Peyer's patch (tissue), 4 donors: ENCODE measurements at places on chromosomes 16 and 17. TPM values are rescaled to one million over a fixed set of nuclear protein-coding genes. Genes with fewer than 3 reads are reported as not detected.
A peak's percentile ranks its signal among the peaks of the same experiment; 100 is the strongest.

The HASPIN gene
- total RNA-seq, result not detected

DNA sequence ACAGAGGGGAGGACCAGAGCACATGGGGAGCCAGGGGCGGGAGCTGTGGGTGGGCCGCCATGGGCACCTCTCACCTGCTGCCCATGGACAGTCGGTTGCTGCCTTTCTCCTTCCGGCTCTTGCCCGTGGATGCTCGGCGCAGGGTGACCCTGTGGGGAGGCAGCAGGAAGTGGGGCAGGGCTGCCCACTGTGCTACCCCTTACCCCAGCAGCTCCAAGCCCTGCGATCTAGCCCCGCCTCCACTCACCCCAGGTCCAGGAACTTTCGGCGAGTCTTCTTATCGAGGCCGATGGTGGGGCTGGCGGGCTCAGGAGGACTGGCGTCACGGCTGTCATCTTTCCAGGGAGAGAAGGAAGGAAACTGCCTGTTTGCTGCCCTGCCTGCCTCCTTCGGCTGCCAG, 14.2 kb downstream of the SAMD14 start:
- H3K36me3 ChIP-seq, result peaks cover 5% of the 10 kb centered on the region
- peaks cover 9% of the 10 kb centered on the region for H3K4me1 ChIP-seq
- DNase-seq, result no peak
- H3K4me3 ChIP-seq, result no peak overlapping the region
- H3K27ac ChIP-seq, result no peak overlapping the region
- no peaks in the 10 kb centered on the region for H3K27me3 ChIP-seq

GRCh38 chr17:21377705-21378396, 1.7 kb downstream of the KCNJ12 start:
- H3K4me1 ChIP-seq, result peaks cover 11% of the 10 kb centered on the region
- DNase-seq, result no peak
- no peak overlapping the region for H3K27ac ChIP-seq
- H3K27me3 ChIP-seq, result peaks cover 21% of the 10 kb centered on the region
- peak overlapping the region; percentile 12 for H3K4me3 ChIP-seq
- H3K36me3 ChIP-seq, result no peaks in the 10 kb centered on the region

- H3K27me3 ChIP-seq, result no peaks in the 10 kb centered on the region
- no peak overlapping the region for H3K27ac ChIP-seq
- no peak for DNase-seq
These were observed 113.9 kb upstream of the ADAMTS18 start for GRCh38 chr16:77548766-77549165.

The MFAP4 gene
- 70.8 TPM for total RNA-seq

GRCh38 chr17:66138120-66138519, 53.8 kb downstream of the CEP112 start:
- no peak overlapping the region for H3K27ac ChIP-seq
- no peak for DNase-seq
- no peaks in the 10 kb centered on the region for H3K27me3 ChIP-seq
- H3K4me3 ChIP-seq, result no peak overlapping the region
- H3K4me1 ChIP-seq, result no peaks in the 10 kb centered on the region

The KRT15 gene
- 28.9 TPM for total RNA-seq

The HS3ST6 gene
- total RNA-seq, result not detected

- DNase-seq, result no peak
- H3K4me1 ChIP-seq, result no peaks in the 10 kb centered on the region
- no peaks in the 10 kb centered on the region for H3K27me3 ChIP-seq
- no peaks in the 10 kb centered on the region for H3K36me3 ChIP-seq
- no peak overlapping the region for H3K4me3 ChIP-seq
These were observed 15.4 kb upstream of the SEZ6 start for GRCh38 chr17:29021226-29021625.

The BMERB1 gene
- total RNA-seq, result 15.4 TPM

The CCDC200 gene
- total RNA-seq, result 1.5 TPM

DNA sequence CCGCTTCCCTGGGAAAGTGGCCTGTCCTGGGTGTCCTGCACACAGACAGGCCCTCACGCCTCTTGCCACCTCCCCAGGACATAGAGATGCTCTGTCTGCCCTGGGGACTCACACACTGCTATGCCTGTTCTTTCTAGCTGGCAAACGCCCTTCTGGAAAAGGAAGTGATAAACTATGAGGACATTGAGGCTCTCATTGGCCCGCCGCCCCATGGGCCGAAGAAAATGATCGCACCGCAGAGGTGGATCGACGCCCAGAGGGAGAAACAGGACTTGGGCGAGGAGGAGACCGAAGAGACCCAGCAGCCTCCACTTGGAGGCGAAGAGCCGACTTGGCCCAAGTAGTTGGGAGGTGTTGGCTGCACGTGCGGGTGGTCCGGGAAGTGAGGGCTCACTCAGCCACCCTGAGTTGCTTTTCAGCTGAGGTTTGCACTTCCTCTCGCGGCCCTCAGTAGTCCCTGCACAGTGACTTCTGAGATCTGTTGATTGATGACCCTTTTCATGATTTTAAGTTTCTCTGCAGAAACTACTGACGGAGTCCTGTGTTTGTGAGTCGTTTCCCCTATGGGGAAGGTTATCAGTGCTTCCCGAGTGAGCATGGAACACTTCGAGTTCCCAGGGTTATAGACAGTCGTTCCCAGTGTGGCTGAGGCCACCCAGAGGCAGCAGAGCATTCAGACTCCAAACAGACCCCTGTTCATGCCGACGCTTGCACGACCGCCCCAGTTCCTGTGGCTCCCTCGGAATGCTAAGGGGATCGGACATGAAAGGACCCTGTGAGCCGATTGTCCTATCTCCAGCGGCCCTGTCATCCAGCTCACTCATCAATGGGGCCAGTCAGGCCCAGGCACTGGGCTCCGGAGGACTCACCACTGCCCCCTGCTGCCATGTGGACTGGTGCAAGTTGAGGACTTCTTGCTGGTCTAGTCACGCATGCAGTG, 3.5 kb upstream of the RPL13 start:
- no peaks in the 10 kb centered on the region for H3K27me3 ChIP-seq
- peak; percentile 91 for DNase-seq
- no peak overlapping the region for H3K4me3 ChIP-seq
- peaks cover 11% of the 10 kb centered on the region for H3K4me1 ChIP-seq
- no peaks in the 10 kb centered on the region for H3K36me3 ChIP-seq

The ZNF668 gene
- 17.2 TPM for total RNA-seq

The DHRS7C gene
- total RNA-seq, result not detected

The WFDC1 gene
- total RNA-seq, result 14.7 TPM

GRCh38 chr16:86067516-86067915, 168.6 kb downstream of the IRF8 start:
- no peaks in the 10 kb centered on the region for H3K36me3 ChIP-seq
- DNase-seq, result no peak
- peaks cover 1% of the 10 kb centered on the region for H3K4me1 ChIP-seq
- no peak overlapping the region for H3K4me3 ChIP-seq

GRCh38 chr17:35254107-35254773, 11.4 kb downstream of the SLFN5 start:
- no peak overlapping the region for H3K4me3 ChIP-seq
- no peaks in the 10 kb centered on the region for H3K36me3 ChIP-seq
- H3K27ac ChIP-seq, result peak overlapping the region; percentile 47
- no peaks in the 10 kb centered on the region for H3K27me3 ChIP-seq

DNA sequence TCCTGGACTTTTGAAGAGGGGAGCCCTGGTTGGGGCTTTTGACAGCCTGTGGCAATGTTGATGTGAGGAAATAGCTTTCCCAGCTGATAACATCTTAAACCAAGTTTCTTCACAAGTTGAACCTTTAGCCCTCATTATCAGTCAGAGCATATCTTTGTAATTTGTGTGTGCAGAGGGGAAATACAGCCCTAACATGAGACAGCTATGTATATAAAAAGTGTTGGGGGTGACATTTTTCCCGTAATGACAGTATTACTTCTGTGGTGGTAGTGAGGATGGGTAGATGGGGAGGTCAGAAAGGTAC, 221.1 kb downstream of the FTO start:
- no peak overlapping the region for H3K4me3 ChIP-seq
- H3K27me3 ChIP-seq, result no peaks in the 10 kb centered on the region
- H3K27ac ChIP-seq, result no peak overlapping the region
- DNase-seq, result no peak
- no peaks in the 10 kb centered on the region for H3K36me3 ChIP-seq
- H3K4me1 ChIP-seq, result no peaks in the 10 kb centered on the region

The PAM16 gene
- 18.2 TPM for total RNA-seq

The DNAH17 gene
- total RNA-seq, result 0.67 TPM

GRCh38 chr17:61279476-61280145, 120.0 kb upstream of the TBX2 start:
- no peak overlapping the region for H3K4me3 ChIP-seq
- no peak for DNase-seq
- H3K36me3 ChIP-seq, result no peaks in the 10 kb centered on the region
- H3K4me1 ChIP-seq, result no peaks in the 10 kb centered on the region
- H3K27me3 ChIP-seq, result no peaks in the 10 kb centered on the region
- no peak overlapping the region for H3K27ac ChIP-seq

The PDXDC1 gene
- 201 TPM for total RNA-seq

DNA sequence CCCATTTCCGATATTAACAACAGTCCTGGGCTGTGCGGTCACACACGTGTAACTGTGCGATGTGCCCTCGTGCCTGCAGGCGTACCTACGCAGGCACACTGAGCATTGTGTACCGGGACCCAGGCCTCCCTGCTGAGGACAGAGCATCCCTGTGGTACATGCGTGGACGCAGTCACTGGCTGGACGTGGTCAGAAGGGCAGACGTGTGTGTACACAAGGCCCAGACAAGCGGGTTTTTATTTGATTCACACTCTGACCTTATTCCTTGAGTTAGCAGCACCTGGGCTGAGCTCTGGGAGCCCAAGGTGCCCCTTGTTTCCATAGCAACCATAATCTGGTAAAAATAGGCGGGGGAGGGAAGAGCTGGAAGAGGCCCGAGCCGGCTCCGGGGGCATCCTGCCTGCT, 19.5 kb downstream of the RAP1GAP2 start:
- H3K36me3 ChIP-seq, result no peaks in the 10 kb centered on the region
- no peaks in the 10 kb centered on the region for H3K4me1 ChIP-seq
- no peak overlapping the region for H3K4me3 ChIP-seq
- peak; percentile 26 for DNase-seq
- H3K27ac ChIP-seq, result no peak overlapping the region

The KRTAP1-1 gene
- not detected for total RNA-seq

The ZNF385C gene
- not detected for total RNA-seq

- no peaks in the 10 kb centered on the region for H3K36me3 ChIP-seq
- H3K4me1 ChIP-seq, result peaks cover 17% of the 10 kb centered on the region
- no peak for DNase-seq
- H3K27ac ChIP-seq, result no peak overlapping the region
- no peaks in the 10 kb centered on the region for H3K27me3 ChIP-seq
- no peak overlapping the region for H3K4me3 ChIP-seq
These were observed 190.0 kb upstream of the CIBAR2 start for GRCh38 chr16:85302018-85302847.

The SYT17 gene
- total RNA-seq, result 7.0 TPM

- H3K4me1 ChIP-seq, result no peaks in the 10 kb centered on the region
- no peak for DNase-seq
- no peaks in the 10 kb centered on the region for H3K36me3 ChIP-seq
- H3K4me3 ChIP-seq, result no peak overlapping the region
These were observed 28.3 kb upstream of the HOXB13 start for GRCh38 chr17:48756830-48757251.

- no peak overlapping the region for H3K4me3 ChIP-seq
- no peaks in the 10 kb centered on the region for H3K27me3 ChIP-seq
- DNase-seq, result no peak
- no peak overlapping the region for H3K27ac ChIP-seq
These were observed 514.6 kb downstream of the KCNJ2 start for GRCh38 chr17:70683936-70684335.
